ENCODE measurements at places on chromosomes 2 and 18.

DNA sequence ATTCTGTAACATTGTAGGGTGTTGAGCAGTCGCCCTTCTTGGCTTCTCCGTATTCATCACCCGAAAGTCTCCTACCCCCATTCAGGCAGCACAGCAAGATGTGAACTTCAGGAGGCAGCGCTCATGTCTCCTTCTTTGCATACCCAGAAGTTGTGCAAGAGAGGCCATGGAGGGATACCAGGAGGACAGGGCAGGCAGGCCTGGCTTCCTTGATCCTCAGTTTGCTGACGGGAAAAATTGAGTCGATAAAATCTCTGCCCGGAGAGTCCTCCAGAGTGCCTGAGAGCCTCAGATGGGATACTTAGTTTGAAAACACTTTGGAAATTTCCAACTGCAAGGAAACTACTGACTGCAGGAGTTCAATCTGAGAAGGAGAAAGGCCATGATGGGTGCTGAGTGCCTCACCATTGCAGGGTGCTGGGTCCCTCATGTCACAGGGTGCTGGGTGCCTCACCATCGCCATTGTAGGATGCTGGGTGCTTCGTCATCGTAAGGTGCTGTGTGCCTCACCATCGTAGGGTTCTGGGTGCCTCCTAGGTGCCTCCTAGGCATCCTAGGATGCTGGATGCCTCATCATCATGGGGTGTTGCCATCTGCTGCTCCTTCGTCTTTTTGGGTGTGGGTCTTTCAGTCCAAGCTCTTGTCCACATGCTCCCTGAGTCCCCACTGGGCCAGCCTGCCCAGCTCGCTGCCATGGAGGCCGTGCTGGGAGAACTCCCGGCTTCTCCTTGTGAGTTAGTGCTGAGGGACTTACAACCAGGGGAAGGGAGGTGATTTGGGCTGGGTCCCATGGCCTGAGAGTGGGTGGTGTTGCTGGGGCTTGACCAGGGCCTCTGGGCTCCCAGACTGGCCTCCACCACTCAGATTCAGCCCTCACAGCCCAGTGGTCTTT is 162.4 kb downstream of the DDX1 start:
- no peak for DNase-seq

DNA sequence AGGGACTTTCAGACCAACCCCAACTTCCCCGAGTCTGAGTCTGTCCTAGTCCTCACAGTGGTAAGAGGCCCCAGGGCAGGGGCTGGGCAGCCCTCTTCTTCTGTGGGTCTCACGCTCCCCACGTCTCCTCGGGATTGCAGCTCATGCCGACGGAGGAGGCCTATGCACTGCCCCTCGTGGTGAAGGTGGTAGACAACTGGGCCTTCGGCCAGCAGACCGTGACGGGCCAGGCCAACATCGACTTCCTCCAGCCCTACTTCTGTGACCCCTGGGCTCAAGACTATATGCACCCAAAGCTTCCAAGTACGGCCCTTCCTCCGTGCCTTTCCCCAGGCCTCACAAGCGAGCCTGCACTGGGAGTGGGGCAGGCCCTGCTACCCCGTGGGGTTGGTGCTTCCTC is 44.3 kb downstream of the LMAN2L start:
- DNase-seq: no peak

GRCh38 chr2:8328217-8328616 is 353.6 kb upstream of the ID2 start:
- DNase-seq: no peak

DNA sequence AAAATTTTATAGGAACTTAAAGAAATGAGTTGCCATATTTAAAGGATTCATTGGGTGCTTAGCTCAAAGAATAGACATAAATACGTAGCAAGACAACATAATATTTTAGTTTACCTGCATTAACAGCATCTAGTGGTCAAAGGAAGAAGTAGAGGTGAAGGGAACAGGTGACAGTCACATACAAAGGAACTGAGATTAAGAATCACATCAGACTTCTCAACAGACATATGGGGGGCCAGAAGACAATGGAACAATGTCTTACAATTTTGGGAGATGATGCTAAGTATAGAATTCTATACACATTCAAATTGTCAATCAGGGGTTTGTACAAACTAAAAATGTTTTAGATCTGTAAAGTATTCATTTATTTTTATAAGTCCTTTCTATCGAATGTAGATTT is 38.6 kb upstream of the CCDC102B start:
- no peak for DNase-seq

DNA sequence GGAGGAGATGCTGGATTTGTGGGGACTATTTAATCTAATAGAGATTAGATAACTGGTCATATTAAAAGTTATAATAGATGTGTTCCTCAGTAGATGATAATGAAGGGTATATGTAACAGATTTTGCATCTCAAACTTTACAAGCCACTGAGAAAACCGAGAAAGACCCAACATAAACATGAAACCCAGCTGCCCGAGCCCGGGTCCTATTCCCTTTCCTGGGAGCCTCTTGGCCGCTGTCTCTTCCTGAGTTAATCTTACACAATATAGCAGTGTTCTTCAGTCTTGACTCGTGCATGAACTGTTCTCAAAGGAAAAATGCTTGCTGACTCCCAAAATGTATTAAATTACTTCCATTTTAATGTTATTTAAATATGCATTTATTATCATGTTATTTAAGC is 94.5 kb downstream of the COPS8 start:
- no peak for DNase-seq

DNA sequence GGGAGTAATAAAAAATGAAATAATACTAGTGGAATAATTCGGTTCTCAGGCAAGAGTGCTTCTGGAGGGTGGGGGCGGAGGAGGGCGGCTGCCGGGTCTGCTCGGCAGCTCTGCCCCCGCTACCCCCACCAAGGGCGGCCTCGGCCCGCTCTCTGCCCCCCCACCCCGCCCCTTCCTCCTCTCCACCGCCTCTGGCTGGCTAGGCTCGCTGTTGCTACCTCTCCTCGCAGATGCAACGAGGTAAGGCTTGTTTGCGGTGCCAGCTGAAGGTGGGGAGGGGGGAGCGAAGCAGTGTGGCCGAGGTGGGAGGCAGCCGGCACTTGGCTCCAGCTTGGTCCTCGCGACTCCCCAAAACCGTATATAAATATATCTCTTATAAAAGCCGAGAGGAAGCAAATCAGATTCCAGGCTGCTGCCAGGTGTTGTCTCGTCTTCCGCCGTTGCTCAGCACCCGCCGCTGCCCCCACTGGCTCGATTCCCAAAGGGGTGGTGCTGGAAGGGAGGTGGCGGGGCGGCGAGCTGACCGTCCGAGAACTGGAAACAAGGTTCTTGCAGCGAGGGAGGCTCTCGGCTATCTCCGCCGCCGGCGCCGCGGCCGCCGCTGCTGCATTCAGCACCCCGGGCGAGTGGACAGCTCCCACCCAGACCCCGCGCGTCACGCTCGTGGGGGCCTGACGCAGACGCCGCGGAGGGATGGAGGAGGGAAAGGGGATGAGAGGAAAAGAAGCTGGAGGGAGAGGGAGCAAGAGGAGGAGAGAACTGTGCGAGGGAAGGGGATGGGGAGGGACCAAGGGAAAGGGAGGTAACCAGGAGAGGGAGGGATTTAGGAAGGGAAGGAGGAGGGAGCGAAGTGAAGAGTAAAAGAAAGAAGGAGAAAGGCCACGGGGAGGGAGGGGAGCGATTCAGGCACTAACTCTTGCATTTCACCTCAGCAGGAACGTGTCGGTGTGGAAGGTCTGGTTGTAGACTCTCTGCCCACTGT is at the start of gene MARCHF4:
Gene MARCHF4, minus strand, starts transcription at position 763 of the 982 bp plus-strand sequence. CDS start 2,223 bp downstream, outside the sequence.
- peak; percentile 24 for DNase-seq

DNA sequence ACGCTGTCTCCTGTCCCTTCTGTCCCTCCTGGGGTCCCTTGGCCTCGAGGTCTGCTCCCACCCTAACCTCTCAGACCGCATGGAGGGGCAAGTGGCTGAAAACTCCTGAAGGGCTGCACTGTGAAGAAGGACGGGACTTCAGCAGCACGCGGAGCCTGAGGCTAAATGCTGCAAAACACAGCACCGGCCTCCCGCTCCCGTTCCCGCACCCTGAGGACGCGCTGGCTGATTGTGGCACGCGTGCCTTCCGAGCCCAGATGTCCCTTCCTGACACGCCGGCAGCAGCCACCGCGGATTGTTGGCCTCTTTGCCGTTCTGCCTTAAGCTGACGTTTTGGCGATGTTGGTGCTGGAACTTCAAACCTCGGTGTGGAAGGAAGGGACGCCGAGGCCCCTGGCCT is 125.9 kb upstream of the CTDP1 start:
- DNase-seq: no peak

DNA sequence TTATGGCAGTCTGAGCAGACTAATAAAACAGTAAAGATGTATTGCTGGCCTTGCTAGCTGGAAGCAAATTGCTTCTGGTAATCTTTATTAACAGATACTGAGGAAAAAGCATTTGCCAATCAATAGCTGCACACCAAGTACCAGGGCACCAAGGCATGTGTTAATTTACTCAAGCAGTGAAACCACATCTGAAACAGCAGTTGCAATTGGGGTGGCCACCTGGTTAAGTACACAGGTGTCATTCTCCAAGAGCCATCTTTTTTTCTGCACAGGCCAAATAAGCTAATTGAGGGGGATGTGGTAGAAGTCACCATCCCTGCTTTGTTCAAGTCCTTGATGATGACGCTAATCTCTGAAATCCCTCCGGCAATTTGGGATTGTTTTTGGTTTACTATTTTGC is 8.6 kb upstream of the SEH1L start:
- DNase-seq: no peak

- no peak for DNase-seq
These were observed 35.0 kb upstream of the LRP1B start for GRCh38 chr2:142165790-142166189.

DNA sequence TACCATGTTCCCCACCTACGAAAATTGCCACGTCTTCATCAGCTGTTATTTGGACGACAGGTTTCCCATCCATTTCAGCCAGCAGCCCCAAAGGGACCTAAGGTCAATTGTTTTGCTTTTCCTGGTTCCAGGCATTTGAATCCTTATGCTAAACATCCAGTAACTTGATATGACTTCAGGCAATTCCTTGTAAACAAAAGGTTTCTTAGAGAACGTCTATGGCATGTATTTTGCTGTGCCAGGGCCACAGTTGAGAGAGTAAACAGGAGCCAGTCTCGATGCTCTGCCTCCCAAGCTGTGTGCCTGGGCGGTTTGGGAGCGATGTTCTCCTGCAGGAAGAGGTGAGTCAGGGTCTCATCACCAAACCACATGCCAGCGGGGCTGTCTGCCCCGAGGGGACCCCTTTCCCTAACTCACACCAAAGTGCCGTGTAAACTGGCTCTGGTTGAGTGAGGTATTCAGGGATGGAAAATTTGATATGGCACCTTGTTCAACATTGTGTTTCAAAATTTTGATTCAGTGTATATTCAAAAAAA is 12.9 kb upstream of the MC5R start:
- no peak for DNase-seq

GRCh38 chr18:70234667-70235459 is 29.4 kb upstream of the RTTN start:
- DNase-seq: no peak

- no peak for DNase-seq
These were observed 657.2 kb downstream of the ERBB4 start for GRCh38 chr2:211881449-211881848.

Data from stimulated activated CD8-positive, alpha-beta memory T cell treated with anti-CD3 and anti-CD28 coated beads, Interleukin-7, amount 100 ng/mL, for 48 hours (primary cell).